ENCODE measurements at places on chromosomes 6 and 20.

DNA sequence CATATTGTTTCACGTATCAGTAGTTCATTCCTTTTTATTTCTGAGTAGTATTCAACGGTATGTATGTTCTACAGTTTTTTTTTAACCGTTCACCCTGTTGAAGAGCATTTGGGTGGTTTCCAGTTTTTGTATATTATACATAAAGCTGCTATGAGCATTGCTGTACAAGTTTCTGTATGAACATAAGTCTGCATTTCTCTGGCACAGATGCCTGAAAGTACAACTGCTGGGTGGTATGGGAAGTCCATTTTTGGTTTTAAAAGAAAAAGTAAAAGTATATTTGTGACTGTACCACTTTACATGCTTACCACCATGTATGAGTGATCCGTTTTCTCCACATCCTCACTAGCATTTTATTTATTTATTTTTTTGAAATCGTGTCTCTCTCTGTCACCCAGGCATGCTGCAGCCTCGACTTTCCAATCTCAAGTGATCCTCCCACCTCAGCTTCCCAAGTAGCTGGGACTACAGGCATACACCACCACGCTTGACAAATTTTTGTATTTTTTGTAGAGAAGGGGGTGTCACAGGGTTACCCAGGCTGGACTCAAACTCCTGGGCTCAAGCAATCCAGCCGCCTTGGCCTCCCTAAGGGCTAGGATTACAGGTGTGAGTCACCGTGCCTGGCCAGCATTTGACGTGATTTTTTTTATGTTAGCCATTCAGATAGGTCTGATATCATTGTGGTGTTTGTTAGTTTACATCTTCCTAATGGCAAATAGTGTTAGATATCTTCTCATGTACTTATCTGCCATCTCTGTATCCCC is 11.0 kb upstream of the SIM1 start:
- DNase-seq: no peak

DNA sequence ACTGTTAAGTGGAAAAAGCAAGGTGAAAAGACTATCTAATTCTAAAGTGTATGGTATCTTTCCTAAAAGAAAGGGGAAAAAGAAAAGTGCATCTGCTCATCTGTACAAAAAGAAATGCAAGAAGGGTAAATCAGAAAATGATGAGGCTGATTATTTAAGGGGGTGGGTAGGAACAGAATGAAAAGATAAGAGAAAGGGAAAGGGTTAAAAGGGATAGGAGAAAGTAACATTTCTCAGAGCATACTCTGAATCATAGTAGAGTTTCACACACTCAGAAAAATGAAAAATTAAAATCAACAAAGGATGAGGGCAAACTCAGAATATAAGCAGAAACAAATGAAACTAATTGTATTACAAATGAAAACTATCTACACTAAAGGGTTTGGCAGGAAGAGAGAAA is 79.1 kb downstream of the RNGTT start:
- DNase-seq: no peak

DNA sequence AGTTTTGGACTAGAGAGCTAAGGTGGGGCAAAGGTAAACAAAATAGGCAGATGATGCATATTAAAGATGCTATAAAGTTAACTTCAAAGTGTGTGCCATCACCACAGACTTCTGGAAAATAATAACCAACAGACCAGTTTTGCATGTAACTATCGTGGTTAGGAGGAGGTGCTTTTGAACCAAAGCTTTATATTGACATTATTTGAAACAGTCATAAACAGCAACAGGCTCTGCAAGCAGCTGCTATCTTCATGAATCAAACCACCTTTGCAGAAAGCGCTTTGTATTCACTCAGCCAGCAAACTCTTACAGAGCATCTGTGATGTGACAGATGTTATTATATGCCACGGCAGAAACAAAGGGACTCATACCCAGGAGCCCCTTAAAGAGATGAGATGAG is 81.9 kb downstream of the CRYBG1 start:
- no peak for DNase-seq

DNA sequence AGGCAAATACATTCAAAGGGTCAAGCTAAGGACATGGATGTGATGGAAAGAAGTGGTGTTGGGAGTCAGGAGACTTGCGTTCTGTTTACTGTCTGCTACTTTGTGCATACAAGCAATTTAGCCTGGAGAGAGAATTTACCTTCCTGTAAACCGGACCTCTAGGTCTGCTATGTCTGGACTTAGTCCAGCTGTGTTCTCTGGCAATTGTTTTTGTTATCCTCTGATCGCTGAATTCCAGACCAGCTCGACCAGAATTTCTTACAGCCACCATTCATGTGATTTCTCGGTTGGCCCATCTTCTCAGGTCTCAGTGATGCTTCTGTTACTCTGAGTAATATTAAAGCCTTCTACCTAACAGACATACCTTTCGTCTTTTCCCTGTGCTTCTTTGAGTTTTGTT is 75.2 kb downstream of the LRRC1 start:
- no peak for DNase-seq

DNA sequence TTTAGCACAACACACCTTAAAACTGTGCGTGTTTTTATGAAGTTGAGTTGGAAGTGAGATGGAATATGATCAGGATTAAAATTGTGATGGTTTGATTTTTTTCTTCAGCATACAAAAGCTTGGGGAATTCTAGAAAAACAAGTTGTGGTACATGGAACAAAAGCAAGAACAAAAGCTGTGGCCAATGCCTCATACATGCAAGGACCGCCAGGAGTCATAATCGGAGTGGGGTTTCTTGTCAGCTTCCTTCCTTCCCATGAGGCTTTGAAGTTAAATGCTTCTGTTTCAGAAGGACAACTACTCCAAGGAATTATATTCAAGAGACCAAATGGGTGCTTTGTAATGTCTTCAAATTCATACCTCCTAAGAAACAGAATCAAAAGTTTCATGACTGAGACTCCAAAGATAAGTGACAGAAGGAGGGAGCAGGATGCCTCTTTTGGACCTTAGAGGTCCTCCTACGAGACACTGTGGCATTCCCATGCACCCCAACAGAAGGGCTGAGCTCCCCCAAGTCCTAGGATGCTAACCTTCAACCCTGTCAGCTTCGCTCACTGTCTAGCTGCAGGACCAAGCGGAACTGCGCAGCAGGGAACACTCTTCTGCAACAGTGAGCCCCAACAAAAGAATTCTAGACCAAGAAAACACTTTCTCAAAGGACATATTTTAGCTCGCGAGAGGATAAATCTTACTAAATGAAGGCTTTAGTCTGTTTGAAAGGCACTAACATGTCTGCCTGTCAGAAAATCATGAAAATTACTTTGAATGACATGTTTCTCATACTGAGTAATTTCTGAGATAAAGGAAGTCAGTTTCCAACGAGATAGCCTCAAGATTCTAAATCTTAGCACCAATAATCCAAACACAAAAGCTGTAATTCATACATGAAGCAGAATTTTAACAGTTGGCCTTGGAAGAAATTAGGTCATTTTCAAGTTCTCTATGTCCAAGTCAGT is 108.5 kb upstream of the NHSL1 start:
- DNase-seq: no peak

GRCh38 chr6:106397431-106397830 is 36.9 kb downstream of the CRYBG1 start:
- no peak for DNase-seq

- no peak for DNase-seq
These were observed 11.6 kb upstream of the TAAR9 start for GRCh38 chr6:132526461-132526860.

GRCh38 chr6:1798965-1799325 is 189.2 kb downstream of the FOXC1 start:
- no peak for DNase-seq

- no peak for DNase-seq
These were observed 50.9 kb downstream of the RPRD1B start for GRCh38 chr20:38084425-38084951.

GRCh38 chr20:54195483-54196472 is 12.1 kb upstream of the PFDN4 start:
- no peak for DNase-seq

DNA sequence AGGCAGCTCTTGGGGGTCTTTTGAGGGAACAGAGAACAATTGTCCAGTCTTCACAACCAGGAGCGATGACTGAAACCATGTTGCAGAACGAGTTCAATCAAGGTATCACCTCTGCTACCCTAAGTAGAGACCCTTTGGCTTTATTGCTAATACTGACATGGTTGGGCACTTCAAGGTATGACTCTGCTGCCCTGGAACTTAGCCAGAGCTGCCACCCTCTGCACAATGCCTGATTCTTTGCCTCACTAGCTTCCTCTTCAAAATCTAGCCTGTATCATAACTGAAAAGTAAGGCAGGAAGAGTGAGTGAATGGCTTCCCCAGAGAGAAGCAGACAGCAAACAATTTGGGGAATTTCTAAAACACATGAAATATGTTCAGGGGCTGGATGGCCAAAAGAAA is 592.7 kb upstream of the NRSN1 start:
- no peak for DNase-seq

DNA sequence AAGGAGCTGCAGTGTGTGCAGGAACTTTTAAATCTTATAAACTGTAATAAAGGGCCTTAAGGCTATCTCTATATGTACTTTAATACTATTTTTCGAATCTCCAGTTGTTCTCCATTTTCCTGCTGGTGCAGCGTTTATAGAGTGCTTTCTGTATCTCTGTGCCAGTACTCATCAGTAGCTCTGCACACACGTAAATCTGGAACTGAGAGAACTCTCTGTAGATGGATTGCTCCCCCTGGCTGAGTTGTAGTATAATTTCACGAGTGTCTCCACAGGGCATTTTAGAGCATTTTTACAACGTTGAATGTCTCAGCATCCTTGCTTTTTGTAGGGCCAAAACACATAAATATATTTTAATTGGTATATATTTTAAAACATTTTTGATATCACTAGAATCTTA is 256.5 kb downstream of the TRDN start:
- no peak for DNase-seq

All from stimulated activated CD8-positive, alpha-beta memory T cell treated with anti-CD3 and anti-CD28 coated beads, Interleukin-4, amount 100 ng/mL, for 1 hour (primary cell).